ENCODE measurements at places on chromosomes 13 and 19. TPM values are rescaled to one million over a fixed set of nuclear protein-coding genes. Genes with fewer than 3 reads are reported as not detected.

GRCh38 chr19:53538378-53539109, 599 bp downstream of the ZNF331 start:
- peak; percentile 9 for DNase-seq

GRCh38 chr19:14510311-14511228, 7.6 kb downstream of the DNAJB1 start:
- no peak for DNase-seq

- DNase-seq: no peak
Observed at GRCh38 chr13:67353941-67354340, 123.8 kb upstream of the PCDH9 start.

- DNase-seq: no peak
Observed at GRCh38 chr19:19106056-19106551, 32.2 kb downstream of the TMEM161A start.

DNA sequence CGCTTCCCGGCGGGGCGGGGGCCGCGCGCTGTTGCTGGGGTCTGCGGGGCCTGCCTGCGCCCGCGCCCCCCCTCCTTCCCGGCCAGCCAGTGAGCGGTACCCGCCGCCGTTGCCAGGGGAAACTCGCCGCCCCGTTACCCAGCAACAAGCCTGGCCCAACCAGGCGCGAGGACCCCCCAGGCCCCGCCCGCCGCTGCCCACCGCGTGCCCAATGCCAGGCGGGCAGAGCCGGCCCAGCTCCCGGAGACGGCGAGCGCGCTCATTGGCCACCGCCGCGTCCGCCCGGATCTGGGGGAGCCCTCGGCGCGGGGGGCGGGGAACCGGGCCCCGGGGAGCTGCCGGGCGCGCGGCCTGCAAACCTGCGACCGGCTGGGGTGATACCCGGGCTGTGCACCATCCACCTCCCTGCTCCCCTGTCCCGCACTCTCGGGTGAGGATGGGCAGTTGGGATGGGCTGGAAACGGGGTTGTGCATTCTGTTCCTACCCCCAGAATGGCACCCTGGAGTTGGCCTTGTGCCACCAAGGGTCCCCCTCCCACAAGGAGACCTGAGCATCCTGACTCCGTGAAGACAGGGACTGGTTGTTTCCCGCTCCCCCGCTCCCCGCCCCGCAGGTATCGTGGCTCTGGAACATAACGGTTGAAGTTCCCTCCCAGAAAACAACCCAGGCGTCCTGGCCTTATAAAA, 8.8 kb upstream of the BBC3 start:
- no peak for DNase-seq

DNA sequence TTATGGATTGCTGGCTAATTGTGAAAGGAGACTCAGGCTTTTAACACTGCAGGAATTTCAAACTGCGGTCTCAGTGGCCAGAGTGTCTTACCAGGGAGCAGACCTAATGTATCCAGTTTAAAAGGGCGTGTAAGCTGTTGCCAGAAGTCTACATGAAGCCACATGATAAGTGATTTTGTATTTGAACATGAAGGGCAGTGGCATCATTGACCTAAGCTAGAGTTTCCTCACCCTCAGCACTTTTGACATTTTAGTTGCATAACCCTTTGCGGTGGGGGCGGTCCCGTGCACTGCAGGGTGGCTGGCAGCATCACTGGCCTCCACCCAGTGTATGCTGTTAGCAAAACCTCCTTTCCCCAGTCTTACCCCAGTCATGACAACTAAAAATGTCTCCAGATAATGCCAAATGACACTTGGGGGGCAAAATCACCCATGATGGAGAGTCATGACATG, 23.7 kb upstream of the GPR18 start:
- no peak for DNase-seq

DNA sequence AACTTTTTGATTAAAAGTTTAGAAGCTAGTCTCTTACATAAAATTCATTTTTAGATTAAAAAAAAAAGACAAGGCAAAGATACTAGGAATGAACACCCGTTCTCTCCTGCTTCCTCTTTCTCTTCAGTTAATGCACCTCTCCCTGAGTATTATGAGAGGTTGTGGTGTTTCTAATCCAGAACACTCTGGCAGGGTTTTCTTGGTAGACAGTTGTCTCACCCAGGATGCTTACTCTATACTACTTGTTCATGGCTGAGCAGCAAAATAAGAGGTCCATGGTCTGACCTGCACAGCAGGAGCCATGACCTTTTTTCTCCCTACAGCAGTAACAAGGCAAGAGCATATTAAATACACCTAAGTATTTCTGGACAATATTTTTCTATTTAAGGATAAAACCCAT, 62.0 kb downstream of the MICU2 start:
- peak; percentile 9 for DNase-seq

DNA sequence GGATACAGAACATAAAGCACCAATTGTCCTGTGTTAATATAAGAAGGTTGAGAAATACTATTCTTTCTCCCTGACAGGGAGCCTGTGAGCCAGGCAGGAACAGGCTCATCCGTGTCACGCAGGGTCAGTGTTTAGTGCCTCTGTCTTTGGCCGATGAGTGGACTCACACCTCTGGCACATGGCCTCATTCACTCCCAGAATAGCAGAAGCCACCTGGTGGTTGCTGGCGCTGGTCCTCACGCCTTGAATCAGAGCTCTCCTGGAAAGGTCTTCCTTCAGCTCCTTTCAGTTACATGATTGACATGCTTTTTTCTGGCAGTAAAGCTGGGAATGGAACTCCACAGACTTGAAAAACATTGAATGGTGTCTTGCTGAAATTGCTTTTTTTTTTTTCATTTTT, 28.1 kb upstream of the SIAH3 start:
- no peak for DNase-seq

GRCh38 chr13:46043647-46044046, 8.9 kb downstream of the ZC3H13 start:
- no peak for DNase-seq

DNA sequence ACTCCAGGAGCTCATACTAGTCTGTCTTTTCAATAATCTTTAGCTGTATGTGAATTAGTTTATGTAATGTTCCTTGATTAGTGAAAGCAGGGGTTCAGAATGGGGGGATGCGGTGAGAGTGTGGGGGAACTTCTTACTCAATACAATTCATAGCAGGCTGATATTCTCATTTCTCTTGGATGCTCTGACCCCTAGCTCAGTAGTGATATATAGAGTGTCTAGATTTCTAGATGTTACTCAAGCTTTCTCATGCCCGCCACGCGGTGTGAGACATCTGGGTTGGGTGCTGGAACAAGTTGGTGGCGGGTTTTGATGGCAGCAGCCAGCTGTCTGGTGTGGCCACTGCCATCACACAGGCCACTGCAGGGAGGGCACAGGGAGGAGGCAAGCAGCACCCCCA, 39.3 kb upstream of the FLT1 start:
- DNase-seq: no peak

DNA sequence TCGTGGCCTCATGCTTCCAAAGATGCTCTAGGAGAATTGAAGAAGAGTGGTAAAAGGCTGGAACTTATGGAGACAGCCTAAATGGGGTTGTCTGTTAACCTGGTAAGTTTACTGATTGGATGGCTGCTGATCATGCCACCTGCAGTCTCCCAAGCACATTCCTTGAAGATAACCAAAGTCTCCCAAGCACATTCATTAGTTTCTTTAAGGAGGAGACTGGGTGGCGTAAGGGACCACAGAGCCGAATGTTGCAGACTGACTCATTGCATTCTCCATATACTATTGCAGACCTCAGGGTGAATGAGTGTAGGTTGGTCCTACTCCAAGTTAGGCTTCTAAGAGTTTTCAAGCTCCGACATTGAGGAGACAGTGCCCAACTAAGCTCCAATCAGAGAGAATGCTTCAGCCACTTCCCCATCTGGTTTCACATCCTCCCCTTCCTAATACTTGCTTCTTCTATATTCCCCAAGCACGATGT, at the start of gene IGFL3:
Gene IGFL3 (minus strand): TSS at position 51 of the 478 bp plus-strand sequence. CDS start 39 bp downstream, at position 12.
- no peak for DNase-seq

GRCh38 chr13:39406688-39407087, 196.3 kb downstream of the LHFPL6 start:
- no peak for DNase-seq

DNA sequence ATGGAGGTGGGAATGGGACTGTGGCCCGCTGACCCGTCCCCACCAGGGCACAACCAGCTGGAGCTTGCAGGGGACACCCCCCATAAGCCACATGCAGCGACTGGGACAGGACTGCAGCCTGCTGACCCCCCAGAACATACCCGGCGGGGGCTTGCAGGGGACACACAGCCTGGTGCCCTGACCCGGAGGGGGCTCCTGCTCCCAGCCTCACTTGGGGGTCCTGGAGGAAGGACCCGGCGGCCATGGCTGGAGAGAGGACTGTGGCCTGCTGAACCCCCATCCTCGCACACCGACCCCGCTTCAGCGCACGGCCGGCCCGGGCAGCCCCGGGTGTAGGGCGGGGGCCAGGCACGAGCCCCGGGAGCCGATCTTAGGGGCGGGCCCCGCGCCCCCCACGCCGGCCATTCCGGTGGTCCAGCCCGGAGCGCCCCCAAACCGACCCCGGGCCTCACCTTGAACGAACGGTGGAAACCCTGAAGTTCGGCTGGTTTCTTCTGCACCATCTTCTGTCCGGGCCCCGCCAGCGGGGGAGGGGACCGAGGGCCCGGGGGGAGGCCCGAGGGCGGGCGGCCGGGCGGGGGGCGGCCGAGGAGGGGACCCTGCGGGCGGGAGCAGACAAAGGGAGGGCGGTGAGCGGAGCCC, 574 bp downstream of the MKNK2 start:
- DNase-seq: no peak

- DNase-seq: no peak
Observed at GRCh38 chr19:40981591-40981990, 9.5 kb upstream of the CYP2B6 start.

DNA sequence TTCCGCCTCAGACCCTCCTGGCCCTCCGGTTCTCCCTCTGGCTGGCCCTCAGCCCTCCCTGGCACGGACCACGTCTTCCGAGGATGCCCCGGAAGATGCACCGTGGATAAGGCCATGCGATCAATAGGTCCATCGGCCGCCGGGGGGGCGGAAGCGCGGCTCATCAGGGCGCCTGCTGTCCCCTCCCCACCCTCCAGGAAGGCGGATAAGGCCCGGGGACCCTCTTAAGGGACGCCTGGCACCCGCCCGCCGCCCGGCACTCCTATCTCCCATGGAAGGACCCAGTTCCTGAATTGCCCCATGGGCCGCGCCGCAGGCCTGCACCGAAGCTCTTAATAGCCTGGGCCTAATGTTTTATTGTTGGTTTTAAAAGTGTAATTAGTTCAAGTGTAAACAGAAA, 46.2 kb upstream of the TCF3 start:
- no peak for DNase-seq

GRCh38 chr13:106426909-106427308, 108.6 kb downstream of the EFNB2 start:
- no peak for DNase-seq

GRCh38 chr19:2327773-2328400, 499 bp downstream of the LSM7 start:
- DNase-seq: peak; percentile 80

DNA sequence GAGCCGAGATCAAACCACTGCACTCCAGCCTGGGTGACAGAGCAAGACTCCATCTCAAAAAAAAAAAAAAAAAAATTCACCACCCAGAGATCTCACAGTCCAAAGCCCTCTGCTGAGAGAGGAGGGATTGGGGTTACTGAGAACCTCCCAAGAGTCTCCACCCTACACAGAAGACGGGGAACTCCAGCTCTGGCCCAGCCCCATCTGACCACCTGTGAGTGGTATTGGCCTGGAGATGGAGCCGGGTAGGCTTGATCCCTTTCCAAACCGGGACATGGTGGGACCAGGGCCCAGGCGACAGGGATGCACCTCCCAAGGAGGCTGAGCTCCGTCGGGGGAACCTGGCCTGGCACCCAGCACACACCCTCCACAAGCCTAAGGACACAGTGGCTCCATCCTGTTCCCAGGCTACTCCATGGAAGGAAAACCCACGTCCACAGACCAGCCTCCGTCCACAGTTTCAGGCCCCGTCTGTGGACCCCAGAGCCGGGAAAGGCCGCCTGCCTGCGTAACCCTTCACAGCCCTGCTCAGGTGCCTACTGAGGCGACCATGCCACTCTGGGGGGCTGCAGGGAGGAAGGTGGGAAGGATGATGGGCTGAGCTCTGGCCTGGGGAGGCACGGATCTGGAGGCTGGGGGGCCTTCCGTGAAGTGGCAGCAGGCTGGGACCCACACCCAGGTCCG, 1.8 kb downstream of the TMEM259 start:
- no peak for DNase-seq

DNA sequence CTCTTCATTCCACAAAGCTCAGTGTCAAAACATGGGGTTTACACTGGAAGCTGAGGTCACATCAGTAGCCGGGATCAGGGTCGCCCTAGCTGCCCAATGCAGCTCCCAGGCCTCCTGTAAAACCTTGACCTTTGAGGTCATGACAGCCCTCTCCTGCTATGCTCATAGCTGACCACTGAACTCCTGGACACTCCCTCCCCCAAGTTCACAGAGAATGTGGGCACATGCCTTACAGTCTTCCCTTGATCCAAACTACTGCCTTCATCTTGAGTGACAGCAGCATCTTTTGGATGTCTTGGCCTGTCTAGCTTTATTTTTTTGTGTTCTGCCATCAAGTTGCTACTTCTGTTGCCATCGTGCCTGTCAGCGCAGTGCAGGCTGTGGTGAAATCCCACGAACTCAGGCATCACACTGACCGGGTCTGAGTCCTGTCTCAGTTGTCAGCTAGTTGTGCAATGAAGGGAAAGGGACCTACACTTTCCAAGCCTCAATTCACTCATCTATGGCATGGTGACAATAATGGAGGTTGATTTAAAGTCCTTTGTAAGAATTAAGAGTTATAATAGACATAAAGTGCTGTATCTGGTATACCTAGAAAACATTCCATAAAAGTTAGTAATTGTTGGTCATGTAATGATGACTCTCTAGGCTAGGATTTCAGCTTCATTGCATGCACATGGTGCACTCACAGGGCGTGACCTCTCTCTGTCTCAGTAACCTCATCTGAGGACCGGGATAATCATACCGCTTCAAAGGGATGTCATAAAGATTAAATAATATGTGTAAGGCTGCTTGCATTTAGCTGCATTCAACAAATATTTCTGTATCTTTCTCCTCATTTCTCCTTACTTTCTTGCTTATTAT, 16.4 kb upstream of the ALOX5AP start:
- no peak for DNase-seq

- DNase-seq: no peak
Observed at GRCh38 chr19:6475321-6476108, 6.1 kb downstream of the DENND1C start.

DNA sequence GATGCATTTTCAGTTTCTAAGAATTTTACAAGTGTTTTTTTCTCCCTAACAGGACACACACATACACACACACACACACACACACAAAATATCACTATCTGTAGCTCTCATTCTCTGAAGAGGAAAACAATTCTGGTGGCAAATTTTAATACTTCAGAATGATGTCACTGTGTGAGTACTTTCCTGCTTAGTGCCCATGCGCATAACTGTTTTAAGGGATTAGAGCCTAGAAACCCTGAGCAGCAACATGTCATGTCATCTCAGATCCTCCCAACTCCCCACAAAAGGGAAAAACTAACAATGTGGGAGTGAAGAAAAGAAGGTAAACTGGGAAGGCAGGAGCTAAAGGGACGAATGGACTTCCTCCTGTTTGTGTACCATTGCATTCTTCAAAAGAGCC, 401.2 kb downstream of the SPRY2 start:
- no peak for DNase-seq

KLF5 gene
- total RNA-seq: 3.4 TPM

SELENOV gene
- total RNA-seq: 0.19 TPM

SLC8A2 gene
- 0.14 TPM for total RNA-seq

ZNF724 gene
- 8.4 TPM for total RNA-seq

ZNF575 gene
- 0.38 TPM for total RNA-seq

FLT1 gene
- 4.3 TPM for total RNA-seq

SGTA gene
- 29.4 TPM for total RNA-seq

PLPP2 gene
- 2.6 TPM for total RNA-seq

SCGB2B2 gene
- total RNA-seq: 0.05 TPM

KLK12 gene
- total RNA-seq: 0.61 TPM

ASF1B gene
- total RNA-seq: 36.1 TPM

Measured in thymus (tissue), 14 donors.